Activated CD8-positive, alpha-beta memory T cell treated with anti-CD3 and anti-CD28 coated beads for 4 hours (primary cell): ENCODE measurements at places on chromosomes 13 and 19.

DNA sequence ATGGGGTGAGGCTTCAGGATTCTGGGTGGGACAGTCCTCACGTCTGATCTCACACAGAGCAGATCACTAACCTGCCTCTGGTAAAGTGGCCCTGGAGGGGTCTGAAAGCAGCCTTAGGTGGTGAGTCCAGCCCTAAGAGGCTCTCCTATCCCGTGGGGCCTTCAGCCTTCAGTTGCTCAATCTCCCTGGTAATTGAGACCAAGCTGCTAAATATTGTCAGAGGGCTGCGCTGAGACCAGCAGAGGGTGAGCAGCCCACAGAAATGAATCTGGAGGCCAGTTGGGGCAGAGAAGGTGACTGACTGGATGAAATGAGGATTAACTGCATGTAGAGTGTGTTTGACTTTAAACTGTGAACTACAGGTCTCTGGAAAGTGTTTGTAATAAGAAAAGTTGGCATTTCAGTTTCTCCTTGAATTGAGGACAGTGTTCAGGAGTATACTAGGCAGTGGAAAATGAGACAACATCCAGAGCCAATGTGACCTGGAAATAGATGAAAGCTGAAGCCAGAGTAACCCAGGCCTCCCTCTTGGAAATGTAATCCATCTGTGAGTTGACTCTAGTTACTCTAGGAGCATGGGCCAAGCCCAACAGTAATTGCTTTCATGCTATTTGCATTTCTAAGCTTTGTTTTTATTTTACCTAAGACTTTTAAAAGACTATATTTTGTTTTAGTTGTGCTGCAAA lies 14.3 kb upstream of the HSPH1 start:
- DNase-seq: no peak

DNA sequence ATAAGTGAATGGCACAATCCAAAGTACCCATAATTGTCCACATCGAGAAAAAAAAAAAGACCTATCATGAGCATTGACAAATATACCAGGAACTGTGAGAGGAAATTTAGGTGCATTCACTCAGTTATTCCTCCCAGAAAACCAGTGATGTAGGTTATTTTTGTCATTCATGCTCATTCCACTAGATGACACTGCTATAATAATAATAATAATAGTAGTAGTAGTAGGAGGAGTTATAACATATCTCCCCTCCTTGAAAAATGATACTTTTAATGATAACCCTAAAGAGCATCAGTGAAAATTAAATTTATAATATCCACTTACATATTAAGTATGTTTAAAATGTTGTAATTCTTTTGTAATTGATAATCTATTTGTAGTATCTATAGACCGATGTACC lies 463.9 kb upstream of the MIR17HG start:
- no peak for DNase-seq

GRCh38 chr19:5889288-5889971 lies 14.2 kb downstream of the NDUFA11 start:
- no peak for DNase-seq

GRCh38 chr13:78102121-78102677 lies 183.6 kb upstream of the EDNRB start:
- DNase-seq: no peak

GRCh38 chr13:74966275-74966674 lies 515.7 kb downstream of the TBC1D4 start:
- no peak for DNase-seq

GRCh38 chr13:29543230-29544215 lies 52.0 kb downstream of the SLC7A1 start:
- DNase-seq: no peak

DNA sequence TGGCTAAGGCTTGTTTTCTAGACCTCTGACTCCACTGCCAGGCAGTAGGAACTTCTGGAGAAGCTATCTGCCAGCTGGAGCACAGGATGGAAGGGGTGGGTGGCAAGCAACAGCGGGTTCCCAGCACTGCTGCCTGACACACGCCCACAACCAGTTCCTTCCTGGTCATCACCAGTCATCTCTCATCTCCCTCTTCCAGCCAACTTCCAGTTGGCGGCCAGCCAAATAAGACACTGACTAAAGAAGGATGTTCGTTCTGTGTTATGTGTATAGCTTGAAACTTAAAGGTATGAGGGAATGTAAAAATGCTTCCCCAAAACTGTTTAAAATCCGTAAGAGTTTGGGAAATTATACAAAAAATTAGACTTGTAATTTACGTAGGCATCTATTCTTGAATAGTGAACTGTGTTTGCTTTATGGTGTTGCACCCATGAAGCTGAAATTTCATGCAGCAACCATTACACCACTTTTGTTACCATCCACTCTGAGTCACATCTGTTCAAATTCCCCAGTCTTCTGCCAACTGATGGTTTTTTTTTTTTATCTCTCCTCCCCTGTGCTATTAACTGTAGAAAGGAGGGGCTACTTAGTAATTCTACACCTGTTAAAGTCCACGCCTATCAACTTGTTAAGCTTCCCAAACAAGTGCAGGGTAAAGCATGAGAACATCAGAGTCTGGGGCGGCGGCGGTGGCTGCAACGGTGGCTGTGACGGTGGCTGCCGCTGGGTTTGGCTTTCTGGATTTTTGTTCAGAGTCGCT lies 86.2 kb upstream of the FRY start:
- DNase-seq: no peak

DNA sequence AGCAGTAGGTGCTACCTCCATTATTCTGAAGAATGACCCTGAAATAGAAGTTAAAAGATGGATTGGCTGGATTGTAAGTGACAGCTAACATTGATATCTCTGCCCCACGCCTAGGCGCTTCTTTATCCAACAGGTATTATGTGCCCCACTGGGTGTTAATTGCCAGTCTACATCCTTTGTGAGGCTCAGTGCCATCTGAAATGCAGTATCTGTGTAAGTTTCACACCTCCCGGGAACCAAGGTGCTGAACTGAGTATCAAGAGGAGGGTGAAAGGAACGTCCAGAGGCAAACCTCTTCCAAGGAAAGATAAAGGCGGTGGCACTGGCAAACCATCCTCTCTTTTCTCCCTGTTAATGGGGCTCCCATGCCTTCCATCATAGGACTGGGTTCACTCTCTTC lies 181.1 kb upstream of the UBL3 start:
- DNase-seq: no peak

GRCh38 chr13:107223867-107224266 lies 655.9 kb upstream of the ARGLU1 start:
- no peak for DNase-seq

DNA sequence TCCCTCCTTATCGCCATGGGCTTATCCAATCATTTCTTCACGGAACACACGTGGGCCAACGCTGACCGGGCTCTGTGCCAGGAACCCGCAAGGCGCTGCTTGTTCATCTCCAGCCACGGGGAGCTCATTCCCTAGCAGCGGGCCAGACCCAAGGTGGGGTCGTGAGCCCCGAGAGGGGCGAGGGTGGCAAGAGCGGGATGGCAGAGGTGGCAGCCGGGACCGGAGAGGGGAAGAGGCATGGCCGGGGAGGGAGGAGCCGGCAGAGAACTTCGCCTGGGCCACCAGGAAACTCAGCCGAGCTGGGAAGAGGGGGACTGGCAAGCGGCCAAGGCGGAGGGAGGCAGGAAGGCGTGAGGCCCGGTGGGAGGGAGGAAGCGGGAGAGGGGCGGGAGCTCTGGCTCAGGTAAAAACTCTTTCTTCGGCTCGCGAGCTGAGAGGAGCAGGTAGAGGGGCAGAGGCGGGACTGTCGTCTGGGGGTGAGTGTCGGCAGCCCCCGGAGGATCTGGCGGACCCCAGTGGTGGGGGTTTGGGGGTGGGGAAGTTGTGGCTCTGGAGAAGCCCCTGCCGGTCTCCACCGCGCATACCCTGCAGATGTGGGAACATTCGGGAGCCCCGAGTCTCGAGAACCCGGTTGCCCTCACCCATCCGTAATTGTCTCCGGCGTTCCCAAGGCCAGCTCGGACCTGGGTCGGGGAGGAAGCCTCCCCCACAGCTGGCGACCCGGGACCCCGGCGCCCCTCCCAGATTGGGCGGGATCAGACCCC lies at the start of gene B3GNT3:
B3GNT3 (plus strand) TSS at position 408 of the 764 bp plus-strand sequence. CDS start 12,670 bp downstream, outside the sequence.
- no peak for DNase-seq

DNA sequence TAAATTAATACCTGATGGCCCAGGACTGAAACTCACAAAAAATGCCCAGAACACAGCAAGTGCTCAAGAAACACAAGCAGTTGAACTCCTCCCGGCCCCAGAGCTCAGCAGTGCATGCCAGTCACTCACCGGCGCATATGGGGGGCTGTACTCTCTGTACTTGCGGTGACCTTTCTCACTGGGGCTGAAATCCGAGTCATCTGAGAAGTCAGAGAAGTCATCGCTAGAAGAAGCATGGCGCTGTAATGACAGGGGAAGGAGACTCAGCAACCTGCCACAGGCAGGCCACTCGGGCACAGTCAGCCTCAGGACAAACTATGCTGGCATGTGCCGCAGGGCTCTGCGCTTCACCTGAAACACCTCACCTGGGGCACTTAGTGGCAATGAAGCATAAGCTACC lies 19.7 kb downstream of the ZC3H4 start:
- no peak for DNase-seq

- DNase-seq: no peak
Observed at GRCh38 chr13:64643066-64643465, 2587.1 kb downstream of the PCDH9 start.

DNA sequence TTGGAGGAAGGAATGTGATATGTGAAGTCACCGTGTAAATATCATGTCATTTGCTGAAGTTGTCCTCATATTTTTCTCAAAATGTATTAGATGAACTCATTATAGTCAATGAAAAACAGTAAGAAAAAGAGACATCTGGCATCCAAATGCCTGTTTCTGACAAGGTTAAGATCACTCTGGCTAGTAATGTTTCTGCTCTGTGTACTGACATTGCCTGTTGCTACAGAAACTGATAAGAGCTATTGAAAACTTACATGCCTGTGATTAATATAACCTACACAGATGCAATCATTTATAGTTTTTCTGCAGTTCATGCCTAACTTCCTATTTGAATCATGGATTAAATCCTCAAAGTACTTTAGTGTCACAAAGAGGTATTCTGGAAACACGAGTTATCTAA lies 249.8 kb downstream of the NBEA start:
- DNase-seq: no peak

DNA sequence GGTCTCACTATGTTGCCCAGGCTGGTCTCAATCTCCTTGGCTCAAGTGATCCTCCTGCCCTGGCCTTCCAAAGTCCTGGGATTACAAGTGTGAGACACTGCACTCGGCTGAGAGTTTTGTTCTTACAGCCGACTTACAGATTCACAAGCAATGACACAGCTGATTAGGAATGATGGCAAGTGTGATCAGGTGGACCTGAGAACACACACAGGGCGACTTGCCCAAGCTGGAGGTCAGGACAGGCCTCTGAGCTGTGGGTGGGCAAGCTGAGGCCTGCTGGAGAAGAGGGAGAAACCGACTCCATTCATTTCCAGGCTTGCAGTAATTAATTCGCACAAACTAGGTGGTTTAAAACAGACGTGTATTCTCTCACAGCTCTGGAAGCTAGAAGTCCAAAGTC lies 8.1 kb upstream of the ATG4D start:
- no peak for DNase-seq

- no peak for DNase-seq
Observed at GRCh38 chr13:94272038-94272437, 207.4 kb downstream of the DCT start.

GRCh38 chr13:41985788-41986508 lies 25.0 kb upstream of the VWA8 start:
- no peak for DNase-seq

DNA sequence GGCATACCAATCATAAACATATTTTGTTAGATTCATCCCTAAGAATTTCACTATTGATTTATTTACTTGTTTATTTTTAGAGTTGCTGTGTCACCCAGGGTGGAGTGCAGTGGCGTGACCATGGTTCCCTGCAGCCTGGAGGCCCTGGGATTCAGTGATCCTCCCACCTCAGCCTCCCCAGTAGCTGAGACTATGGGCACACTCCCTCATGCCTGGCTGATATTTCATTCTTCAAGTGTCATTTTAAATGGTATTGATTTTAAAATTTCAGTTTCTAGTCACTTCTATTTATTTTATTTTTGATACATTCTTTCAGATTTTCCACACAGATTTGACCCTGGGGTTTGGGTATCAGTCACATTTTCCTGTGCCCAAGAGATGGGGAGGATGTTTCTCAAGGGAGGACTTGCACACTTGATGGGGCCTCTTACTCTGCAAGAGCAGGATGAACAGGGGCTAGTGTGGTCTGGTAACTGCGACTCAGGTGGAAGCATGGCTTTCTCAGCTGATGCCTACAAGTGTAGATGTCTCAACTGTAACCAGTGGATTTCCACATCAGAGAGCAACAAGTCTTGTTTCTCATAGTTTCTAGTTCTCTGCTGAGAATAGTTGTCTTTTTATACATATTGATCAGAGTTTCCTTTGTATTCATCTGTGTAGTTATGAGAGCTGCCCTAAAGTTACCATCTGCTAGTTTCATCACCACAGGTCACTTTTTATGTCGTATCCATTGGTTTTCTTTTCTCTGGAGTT lies 40.2 kb downstream of the CCNE1 start:
- no peak for DNase-seq

- DNase-seq: no peak
Observed at GRCh38 chr13:76808927-76809326, 77.3 kb downstream of the KCTD12 start.
